ENCODE measurements at places on chromosomes 5 and 9. TPM values are rescaled to one million over a fixed set of nuclear protein-coding genes. Genes with fewer than 3 reads are reported as not detected.

DNA sequence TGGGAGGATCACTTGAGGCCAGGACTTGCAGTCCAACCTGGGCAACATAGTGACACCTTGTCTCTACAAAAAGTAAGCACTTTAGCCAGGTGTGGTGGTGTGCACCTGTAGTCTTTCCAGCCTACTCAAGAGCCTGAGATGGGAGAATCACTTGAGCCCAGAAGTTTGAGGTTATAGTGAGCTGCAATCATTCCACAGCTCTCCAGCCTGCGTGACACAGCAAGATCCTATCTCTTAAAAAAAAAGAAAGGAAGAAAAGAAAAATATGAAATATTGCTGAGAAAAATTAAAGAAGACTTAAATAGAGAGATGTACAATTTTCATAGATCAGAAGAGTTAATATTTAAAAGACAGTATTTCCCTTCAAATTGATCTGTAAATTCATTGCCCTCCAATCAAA, 76.4 kb downstream of the SMIM15 start:
- DNase-seq: no peak

DNA sequence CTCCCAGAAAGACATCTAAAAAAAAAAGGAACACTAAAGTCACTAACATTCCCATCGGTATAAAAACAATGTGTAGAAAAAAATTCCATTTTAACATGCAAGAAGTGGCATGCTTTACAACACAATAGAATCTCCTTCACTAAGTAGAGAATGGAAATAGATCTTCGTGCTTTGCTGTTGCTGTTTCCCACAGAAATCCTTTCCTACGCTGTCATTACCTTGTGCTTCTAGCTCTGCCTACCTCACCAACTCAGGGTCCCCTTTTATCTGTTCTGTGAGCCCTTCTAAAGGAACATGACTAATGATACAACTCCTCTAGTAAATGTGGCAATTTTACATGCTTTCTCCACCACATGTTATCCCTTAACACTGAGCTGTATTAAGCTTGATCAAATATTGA, 202.9 kb downstream of the MCTP1 start:
- no peak for DNase-seq

GRCh38 chr5:78300464-78301045, 6.1 kb upstream of the AP3B1 start:
- DNase-seq: no peak

DNA sequence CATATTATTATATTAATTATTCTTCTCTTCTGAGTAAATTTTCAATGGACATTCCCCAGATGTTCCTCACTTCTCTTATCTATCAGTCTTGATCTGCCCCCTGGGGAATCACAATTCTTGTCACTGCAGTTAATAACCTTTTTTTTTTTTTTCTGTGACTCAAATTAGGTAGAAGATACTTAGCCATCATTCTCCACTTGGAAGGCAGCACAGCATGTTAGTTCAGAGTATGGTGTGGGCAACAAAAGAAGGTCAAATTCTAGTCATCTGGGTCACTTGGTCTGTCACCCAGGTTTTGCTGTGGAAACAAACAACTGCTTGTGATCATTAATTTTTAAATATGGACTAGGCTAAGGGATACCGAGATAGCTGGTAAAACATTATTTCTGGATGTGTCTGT, 8.1 kb upstream of the MOB3B start:
- DNase-seq: no peak

The SCGB3A2 gene
- not detected for total RNA-seq

- DNase-seq: no peak
These were observed 60.4 kb downstream of the HMCN2 start for GRCh38 chr9:130325921-130326320.

GRCh38 chr5:74177961-74178360, 462.6 kb downstream of the ENC1 start:
- no peak for DNase-seq

DNA sequence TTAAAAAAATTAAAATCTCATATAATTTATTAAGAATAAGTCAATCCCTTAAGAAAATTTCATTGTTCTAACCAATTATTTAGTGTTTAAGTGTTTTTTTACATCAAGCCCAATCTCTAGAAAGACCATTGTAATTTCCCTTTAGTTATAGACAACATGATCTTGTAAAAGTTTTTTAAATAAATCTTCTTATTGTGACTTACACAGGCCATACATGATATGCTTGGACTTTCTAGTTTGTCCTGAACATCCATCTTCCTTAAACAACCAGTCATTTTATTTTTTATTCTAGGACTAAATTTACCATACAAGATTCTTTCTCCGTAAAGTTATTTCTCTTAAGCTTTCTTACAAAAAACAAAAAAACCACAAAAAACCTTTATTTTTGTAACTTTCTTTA, 126.5 kb upstream of the MAST4 start:
- DNase-seq: no peak

DNA sequence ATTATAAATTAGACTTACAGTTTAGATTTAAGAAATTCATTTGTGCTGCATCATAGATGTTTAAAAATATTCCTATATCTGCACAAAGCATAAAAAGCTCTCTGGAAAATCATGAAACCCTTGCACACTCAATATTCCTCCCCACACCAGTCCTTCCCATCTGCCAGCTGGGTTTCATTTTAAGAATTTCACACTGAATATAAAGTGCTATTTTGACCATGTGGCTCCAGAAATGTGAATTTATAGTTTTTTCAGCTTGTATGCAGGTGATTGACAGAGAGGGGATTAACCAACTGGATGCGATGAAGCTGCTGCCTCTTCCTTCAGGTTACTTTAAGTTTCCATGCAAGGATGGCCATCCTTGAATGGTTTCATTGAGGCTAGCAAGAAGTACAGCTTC, 346.3 kb downstream of the NDUFS4 start:
- DNase-seq: no peak

DNA sequence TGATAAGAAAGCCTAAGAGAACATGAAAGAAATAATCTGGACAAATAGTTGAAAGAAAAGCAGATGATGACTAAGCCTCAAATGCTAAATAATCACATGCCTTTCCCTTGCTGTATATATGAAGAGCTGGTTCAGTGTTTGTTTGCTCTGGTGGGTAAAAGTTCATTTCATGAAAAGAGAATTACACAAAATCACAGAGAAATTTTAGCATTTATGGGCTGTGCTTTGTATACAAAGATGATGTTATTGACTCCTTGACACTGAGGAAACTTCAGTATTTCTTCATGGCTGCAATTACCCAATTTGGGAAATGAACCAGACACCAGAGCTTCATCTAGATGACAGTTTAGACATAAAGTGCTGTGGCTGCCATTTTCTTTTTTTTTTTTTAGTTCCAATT, 527.2 kb downstream of the NR2F1-AS1 start:
- DNase-seq: no peak

The LAMC3 gene
- total RNA-seq: 0.07 TPM

The ZNF346 gene
- total RNA-seq: 22.0 TPM

The PAPPA gene
- total RNA-seq: not detected

DNA sequence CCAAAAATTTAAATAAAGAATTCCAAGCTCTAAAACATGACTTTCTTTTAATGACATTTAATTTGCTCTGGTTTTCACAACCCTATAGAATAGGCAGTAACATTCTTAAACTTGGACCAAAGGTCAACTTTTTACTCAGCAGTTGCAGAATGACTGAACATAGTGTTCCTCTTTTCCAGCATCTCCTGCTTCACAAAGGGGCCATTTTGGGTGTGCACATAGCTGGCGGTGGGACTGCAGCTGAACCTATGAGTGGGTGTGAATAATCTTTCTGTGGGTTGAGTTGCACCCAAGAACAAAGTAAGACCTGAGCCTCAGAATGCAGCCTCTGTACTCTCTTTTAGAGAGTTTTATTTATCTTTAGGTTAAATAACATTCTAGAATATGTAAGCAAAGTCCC, 96.9 kb upstream of the HAPLN1 start:
- DNase-seq: no peak

GRCh38 chr5:68435611-68436010, 220.1 kb downstream of the PIK3R1 start:
- DNase-seq: no peak

- no peak for DNase-seq
These were observed 195.2 kb upstream of the TUT7 start for GRCh38 chr9:86549401-86549811.

DNA sequence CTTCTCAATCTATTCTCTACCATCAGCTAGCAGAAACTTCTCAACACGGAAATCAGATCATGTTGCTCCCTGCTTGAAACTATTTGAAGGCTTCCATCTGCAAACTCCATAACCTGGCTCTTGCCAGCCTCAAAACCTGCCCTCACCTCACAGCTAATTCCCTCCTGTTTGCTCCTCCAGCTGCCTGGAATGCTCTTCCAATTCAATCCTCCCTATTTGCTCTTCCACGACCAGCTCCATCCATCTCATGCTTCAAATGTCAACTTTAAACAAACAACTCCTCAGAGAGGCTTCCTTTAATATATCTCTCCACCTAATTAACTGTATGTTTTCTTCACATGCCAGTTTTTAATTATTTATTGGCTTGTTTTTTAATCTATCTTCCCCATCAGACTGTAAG, 1.5 kb downstream of the PLAA start:
- no peak for DNase-seq

GRCh38 chr5:167684251-167684650, 607.2 kb upstream of the WWC1 start:
- no peak for DNase-seq

- DNase-seq: no peak
These were observed 46.2 kb upstream of the PWWP2A start for GRCh38 chr5:160165137-160166068.

DNA sequence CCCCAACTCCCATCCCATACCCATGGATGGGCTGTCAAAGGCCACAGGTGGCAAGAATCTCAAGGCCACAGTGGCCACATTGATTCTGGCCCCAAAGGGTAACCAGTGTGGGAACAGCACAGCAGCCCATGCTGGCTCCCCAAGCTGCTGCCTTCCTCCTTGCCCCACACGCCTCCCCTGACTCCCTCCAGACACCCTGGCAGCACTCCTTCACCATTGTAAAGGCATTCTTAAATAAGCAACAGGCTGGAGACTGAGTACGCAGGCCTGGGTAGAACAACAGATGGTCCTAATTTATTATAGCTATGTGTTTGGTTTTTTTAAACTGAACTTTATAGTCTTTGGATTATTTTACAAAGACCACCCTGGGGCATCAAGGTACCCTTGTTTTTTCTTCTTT, 158.8 kb downstream of the TSSK1B start:
- DNase-seq: no peak

The PFN3 gene
- not detected for total RNA-seq

- DNase-seq: no peak
These were observed 333.4 kb downstream of the YTHDC2 start for GRCh38 chr5:113846941-113847340.

The DAB2 gene
- total RNA-seq: 2.0 TPM

- no peak for DNase-seq
These were observed 234.6 kb downstream of the CAAP1 start for GRCh38 chr9:26657958-26658357.

GRCh38 chr9:86230858-86231257, 28.6 kb downstream of the C9orf153 start:
- DNase-seq: no peak

GRCh38 chr5:170546282-170546681, 42.5 kb downstream of the KCNIP1 start:
- DNase-seq: no peak

DNA sequence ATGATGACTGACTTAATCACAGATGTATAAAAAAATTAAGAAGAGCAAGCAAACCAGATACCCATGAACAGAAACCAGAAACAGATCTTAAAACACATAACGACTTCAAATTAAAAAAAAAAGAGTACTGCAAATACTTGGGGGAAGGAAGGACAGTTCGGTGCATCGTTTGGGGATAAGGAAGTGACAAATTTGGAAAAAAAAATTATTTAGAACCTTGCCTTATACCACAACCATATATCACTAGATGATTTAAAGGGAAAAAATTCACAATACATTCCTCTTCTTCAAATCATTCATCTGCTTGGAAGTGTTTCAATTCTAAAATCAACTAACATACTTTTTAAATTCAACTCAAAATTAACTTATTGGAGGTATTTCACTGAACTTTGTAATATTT, 1038.6 kb upstream of the DMAC1 start:
- DNase-seq: no peak

DNA sequence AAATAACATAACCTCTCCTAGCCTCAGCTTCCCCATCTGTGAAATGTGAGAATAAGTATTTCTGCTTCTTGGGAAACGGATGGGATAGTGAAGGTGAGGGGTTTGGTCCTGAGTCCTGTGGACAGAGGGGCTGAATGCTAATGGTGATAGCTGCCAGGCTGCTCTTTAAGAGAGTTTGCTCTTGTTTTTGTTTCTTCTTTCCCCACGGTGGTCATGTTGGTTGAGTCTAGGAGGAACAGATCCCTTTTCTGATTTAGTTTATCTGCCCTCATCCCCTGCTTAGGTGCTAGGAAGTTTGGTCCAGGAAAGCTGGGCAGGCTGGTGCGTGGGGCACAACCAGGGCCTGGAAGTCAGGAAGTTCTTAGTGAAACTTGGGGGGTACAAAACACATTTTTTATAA, 7.7 kb upstream of the PITX1 start:
- no peak for DNase-seq

The LCN1 gene
- total RNA-seq: not detected

GRCh38 chr5:151383011-151383410, 35.7 kb upstream of the SLC36A2 start:
- DNase-seq: no peak

DNA sequence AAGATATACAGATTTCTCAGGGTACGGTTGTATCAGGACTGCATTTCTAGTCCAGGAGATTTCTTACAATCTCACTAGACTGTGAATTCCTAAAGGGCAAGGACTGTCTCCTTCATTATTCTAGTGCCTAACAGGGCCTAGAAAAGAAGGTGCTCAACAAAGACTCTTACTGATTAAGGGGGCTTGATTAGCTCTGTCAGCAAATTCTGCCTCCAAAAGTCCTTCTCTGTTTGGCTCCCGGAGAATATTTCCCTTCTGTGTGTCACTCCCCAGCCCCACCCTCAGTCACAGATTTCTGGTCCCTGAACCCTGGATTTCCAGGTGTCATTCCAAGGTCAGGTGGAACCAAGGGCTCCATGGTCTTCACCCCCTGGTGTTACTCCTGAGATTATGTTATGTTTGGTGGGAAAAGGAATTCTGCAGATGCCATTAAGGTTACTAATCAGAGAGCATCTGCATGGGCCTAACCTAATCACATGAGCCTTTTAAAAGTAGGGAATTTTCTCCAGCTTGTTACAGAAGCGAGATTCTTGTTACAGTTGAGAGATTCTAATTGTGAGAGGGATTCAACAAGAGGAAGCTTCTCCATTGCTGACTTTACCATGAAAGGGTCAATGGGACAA, 167.7 kb upstream of the LHFPL2 start:
- DNase-seq: no peak

Data from CD8-positive, alpha-beta memory T cell (primary cell).